ENCODE measurements at places on chromosomes 2 and 18.

DNA sequence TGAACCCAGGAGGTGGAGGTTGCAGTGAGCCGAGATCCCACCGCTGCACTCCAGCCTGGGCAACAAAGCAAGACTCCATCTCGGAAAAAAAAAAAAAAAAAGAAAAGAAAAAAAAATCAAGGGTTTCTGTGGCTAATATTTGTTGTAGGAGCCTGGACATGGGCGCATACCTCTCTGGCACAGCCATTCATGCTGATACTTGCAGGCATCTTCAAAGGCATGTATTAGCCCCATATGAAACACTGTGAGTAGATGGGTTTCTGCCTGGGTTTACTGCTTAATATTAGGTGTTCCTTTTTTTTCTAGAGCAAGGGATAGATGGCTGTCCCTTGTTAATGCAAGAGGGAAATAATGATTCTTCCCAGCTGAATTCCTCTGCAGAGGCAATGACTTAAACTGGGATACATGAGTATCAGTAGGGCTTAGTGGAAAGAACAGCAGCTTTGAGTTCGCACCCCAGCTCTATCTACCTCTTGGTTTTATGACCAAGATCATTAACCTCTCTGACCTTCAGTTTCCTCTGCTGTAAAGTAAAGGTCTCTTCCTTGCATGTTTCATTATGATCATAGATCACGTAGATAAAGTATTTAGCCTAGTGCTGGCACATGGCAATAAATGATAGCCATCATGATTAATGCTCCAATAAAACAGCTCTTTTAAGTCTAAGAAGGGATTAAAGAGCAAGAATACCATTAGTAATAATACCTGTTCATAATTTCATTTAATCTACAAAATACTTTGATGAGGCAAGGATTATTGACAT is 4.5 kb upstream of the ATL2 start:
- no peak for DNase-seq

- DNase-seq = no peak
Measured at GRCh38 chr2:77370511-77370910, 151.7 kb downstream of the LRRTM4 start.

GRCh38 chr2:143284087-143284675 is 155.0 kb downstream of the ARHGAP15 start:
- peak; percentile 34 for DNase-seq

- DNase-seq = no peak
Measured at GRCh38 chr2:142323206-142323605, 192.4 kb upstream of the LRP1B start.

GRCh38 chr2:31353179-31353578 is 61.4 kb downstream of the XDH start:
- DNase-seq = no peak

GRCh38 chr18:59272221-59272888 is 899 bp downstream of the RAX start:
- DNase-seq = no peak

DNA sequence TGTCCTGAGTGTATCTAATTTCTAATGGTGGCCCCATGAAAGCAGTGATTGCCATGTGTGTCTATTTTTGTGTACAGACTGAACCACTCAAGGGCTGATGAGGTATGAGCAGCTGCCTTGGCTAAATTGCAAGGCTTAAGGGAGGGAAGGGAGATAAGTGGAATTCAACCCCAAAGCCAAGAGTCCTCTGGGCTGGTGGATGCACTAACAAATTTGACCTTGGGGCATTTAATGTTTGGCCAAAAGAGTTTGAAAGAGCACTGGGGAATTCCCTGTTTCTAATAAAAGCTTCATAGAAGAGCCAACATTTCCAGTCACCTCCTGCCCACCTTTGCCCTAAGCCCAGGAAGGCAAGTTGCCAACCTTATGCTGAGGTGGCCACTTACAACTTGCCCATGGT is 172.1 kb downstream of the SETBP1 start:
- peak; percentile 51 for DNase-seq

- no peak for DNase-seq
Measured at GRCh38 chr2:2046497-2046896, 284.6 kb downstream of the MYT1L start.

DNA sequence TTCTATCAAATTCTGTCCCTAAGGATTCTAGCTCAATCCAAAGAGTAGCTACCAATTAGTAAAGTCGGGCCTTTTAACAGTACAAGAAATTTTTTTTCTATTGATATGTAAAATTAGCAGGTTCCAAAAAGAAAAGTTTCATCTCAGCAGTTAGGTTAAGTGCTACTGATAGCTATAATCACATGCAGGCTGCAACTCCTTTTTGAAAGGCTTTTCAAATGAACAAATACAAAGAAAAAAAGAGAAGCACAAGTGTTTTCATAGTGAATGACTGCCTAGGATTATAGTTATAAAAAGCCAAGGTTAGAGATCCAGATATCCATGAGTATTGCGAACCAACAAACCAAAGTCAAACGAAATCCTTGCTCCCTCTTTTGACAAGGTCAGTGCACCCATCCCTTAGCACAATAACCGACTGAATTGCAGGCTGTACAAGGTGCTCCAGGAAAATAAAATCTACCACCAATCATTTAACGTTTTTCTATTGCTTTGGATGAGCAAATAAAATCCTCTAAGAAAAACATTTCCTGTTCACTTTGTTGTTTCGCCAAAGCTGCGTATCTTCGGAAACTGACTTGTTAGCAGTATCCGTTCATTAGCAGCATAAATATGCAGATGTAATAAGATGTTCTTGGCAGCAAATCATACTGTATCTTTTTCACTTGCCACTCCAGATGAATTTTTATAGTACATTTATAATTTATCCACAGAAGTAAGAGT is 100.2 kb downstream of the SRBD1 start:
- DNase-seq = no peak

DNA sequence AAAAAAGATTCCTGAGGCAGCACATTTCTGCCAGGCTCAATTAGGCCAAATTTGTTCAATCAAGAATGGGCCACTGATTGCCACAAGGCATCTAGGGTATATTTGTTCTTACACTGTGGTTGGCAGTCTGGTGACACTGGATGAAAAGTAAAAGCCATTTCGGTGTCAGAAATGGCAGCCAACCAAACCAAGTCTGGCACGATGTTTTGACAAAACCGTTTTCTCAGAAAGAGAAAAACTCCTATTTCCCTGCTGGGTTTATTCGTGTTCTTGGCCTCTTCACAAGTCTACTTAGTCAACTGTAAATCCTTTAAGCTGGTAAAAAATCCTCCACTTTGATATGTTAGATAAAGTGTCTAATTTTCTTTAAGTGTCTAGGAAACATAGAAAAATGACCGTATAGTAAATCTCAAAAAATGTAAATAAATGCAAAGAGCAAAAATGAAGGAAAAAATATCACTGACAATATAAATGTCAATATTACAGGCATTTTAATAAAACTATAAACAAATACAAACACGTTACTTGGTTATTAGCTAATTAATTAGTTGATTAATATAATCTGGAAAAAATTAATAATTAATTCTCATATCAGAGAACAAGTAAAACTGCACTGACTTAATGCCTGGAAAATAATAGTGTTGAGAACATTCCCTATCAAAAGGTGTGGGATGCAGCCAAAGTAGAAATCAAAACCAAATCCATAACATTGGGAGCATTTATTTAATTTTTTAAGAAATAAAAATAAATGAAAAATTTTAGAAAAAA is 182.0 kb upstream of the ZNF804A start:
- no peak for DNase-seq

DNA sequence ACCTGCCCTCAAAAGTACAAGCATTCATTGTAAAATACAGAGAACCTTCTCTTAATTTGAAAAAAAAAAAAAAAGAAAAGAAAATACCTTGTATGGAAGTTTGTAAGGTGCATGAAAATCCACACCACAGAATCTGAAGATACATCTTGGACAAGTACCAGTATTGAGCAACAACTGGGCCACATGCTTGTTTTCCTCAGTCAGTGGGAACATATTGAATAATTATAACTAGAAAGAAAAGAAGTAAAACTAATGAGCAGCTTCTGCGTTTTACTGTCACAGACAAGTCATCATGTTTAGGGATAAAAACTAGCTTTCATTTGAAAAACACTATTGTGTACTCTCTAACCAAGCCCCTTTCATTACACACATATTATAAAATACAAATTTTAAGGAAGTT is 5.8 kb upstream of the PEX13 start:
- DNase-seq = peak; percentile 30

- DNase-seq = no peak
Measured at GRCh38 chr2:102453501-102453900, 19.5 kb upstream of the SLC9A4 start.

- DNase-seq = peak; percentile 23
Measured at GRCh38 chr2:151543876-151544275, 134.2 kb downstream of the RIF1 start.

DNA sequence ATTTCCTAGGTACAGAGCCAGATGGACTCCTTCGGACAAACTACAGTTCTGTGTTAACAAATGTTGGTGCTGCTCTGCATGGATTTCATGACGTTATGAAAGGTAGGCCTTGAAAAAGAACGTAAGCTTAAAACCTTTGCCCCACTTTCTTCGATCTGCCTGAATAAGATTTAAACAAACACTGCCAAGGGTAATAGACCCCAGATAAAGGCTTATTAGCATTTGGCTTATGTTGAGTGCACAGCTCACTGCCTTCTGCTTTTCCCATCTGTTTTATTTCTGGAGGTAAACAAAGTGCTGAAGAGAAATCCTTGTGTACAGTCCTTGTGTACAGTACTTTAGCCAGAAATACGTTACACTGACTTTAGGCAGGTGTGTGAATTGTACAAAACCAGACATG is 50.0 kb upstream of the STON1 start:
- no peak for DNase-seq

DNA sequence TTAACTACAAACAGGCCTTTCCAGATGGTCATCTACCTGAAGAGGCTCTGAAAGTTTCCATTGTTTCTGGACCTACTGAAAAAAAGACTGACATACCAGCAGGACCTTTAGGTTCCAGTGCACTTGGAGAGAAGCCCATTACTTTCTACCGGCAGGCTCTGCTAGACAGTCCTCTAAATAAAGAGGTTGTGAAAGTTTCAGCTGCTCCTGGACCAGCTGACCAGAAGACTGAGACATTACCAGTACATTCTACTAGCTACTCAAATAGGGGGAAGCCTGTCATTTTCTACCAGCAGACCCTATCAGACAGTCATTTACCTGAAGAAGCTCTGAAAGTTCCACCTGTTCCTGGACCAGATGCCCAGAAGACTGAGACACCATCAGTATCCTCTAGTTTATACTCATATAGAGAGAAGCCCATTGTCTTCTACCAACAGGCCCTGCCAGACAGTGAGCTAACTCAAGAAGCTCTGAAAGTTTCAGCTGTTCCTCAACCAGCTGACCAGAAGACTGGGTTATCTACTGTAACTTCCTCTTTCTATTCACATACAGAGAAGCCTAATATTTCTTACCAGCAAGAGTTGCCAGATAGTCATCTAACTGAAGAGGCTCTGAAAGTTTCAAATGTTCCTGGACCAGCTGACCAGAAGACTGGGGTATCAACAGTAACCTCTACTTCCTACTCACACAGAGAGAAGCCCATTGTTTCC is 65.8 kb downstream of the ALMS1 start:
- DNase-seq = no peak

DNA sequence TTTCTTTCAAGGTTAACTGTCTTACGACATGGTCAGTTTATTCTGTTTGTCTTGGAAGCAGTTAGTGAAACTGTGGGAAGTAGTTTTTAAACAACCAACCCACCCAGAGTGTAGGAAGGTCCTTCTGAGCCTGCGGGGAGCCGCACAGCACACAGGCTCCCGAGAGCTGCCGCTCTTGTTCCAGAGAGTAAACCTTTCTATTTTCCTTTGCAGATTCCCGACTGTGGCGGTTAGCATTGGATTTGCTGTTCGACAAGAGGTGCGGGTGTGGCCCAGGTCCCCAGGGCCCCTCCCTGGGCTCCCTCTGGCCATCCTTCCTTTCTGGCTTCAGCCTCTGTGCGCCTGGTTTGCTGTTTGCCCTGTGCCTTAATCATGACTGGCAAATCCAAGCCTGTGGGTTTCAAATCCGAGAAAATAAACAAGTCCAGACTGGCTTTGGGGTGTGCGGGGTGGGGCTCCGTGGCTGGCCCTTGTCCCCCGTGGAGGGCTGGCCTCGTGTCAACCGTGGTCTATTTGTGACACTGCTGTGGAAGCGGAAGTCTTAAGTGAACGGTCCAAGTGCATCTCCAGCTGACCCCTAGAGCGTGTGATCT is 30.7 kb downstream of the IMPA2 start:
- DNase-seq = no peak

DNA sequence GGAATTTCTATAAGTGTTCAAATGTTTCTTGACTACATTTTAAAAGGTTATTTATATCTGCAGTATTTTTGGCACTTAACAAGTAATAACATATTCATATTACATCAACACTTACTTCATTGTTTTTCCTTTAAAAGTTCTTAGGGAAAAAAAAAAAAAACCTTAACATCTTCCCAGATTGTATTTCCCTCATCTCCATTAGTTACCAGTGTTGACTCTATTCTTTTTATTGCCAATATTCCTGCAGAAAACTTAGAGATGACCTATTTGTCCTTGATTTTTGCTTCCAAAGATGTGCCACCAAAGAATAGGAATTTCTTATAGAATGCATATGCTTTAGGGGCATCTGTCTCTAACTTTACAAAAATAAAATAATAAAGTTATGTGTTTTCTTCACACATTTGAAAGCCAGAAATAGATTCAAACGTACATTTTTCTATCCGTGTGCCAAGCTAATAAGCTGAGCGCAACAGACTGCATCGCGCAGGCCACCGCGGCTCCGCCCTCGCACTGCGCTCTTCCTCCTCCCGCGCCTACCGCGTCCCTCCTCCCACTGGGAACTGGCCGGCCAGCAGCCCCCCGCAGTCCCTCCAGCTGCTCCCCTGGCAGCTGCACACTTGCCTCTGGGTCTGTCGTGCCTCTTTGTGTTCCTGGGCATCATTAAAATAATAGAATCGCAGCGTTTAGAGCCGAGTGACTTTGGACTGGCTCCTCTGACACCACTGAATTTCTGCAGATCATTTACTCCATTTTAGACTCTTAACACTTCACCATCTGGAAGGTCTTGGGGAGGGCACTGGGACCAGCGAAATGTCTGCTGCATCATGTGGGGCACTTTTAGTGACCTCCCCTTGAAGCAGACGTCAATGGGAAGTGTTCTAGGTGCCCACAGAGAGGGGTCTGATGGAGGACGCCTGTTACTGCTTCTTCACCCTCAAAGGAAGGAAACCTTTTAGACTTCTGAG is 21.2 kb upstream of the NAB1 start:
- no peak for DNase-seq

DNA sequence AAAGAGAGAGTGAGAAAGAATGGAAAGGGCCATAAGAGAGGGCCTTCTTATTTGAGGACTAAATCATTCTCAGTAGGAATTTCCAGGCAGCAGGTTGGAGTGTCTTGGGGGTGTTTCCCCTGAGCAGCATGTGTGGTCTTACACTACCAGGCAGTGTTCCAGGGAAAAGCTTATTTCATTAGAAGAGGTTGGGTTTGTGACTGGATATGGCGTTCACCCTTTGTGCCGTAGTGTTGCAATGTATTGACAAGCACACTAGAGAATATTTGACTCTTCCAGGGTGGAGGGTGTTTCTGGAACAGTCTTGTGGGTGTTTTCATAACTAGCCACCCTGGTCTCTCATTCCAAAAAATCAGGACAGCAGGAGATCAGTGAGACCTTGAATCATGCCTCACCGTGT is 105.5 kb downstream of the NRP2 start:
- DNase-seq = no peak

Measured in fibroblast of gingiva (primary cell).